Glutamatergic neuron (in vitro differentiated cells): ENCODE measurements at places on chromosomes 3 and 15.

DNA sequence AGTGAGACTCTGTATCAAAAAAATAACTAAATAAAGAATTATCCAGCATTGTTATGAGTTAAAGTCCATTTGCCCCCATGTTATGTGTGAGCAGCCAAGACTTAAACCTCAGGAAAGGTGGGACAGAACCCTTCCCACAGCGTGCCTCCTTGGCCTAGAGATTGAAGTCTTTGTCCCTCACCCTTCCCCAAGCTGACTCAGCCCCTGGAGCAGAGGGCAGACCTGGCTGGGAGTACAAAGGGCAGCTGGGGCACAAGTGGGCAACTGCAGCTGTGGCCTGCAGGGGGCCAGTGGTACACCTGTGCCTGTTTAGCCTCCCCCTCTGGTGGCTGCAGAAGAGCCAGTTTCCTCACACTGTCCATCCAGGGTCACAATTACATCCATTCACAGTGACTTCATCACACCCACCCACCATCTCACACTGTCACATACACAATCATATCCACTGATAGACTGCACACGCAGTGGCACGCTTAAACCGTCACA, 940 bp upstream of the ACY1 start:
- no peak for DNase-seq

- DNase-seq, result no peak
Measured at GRCh38 chr3:150255826-150256225, 152.3 kb upstream of the TSC22D2 start.

- DNase-seq, result no peak
Measured at GRCh38 chr3:82586414-82586813, 825.0 kb upstream of the GBE1 start.

- DNase-seq, result no peak
Measured at GRCh38 chr3:195066441-195066841, 204.5 kb downstream of the XXYLT1 start.

DNA sequence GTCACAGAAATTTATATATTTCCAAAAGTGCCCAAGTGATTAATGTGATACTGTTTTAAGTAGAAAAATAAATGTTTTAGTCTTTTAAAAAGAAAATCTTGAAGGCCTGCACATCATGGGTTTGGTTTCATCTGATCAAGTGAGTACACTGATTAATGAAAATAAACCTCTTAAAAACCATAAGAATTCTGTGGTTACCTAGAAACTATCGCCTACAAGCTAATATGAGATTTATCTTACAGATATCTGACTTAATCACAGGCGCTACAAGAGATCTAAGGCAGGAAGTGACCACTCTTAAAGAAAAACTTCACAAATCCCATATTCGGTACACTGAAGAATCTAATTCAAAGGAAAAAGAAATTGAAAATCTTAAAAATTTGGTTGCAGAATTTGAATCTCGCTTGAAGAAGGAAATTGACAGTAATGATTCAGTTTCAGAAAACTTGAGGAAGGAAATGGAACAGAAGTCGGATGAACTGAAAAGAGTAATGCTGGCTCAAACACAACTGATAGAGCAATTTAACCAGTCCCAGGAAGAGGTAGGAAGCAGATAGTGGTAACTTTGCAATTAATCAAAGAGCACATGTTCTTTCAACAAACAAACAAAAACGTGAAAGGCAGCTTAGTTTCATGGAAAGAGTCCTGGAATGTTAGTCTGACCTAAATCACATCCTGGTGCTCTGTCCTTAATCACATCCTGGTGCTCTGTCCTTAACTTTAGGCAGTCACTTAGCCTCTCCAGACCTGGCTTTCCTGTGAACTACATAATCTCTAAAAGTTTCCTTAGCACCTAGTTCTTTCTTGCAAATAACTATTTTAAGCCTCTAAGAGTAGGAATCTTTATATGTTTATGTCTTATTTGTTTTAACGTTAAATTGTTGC, 131.8 kb downstream of the CCNL1 start:
- DNase-seq, result no peak

GRCh38 chr3:30449290-30449632, 157.1 kb upstream of the TGFBR2 start:
- no peak for DNase-seq

GRCh38 chr15:36940636-36941260, 159.6 kb downstream of the MEIS2 start:
- no peak for DNase-seq

DNA sequence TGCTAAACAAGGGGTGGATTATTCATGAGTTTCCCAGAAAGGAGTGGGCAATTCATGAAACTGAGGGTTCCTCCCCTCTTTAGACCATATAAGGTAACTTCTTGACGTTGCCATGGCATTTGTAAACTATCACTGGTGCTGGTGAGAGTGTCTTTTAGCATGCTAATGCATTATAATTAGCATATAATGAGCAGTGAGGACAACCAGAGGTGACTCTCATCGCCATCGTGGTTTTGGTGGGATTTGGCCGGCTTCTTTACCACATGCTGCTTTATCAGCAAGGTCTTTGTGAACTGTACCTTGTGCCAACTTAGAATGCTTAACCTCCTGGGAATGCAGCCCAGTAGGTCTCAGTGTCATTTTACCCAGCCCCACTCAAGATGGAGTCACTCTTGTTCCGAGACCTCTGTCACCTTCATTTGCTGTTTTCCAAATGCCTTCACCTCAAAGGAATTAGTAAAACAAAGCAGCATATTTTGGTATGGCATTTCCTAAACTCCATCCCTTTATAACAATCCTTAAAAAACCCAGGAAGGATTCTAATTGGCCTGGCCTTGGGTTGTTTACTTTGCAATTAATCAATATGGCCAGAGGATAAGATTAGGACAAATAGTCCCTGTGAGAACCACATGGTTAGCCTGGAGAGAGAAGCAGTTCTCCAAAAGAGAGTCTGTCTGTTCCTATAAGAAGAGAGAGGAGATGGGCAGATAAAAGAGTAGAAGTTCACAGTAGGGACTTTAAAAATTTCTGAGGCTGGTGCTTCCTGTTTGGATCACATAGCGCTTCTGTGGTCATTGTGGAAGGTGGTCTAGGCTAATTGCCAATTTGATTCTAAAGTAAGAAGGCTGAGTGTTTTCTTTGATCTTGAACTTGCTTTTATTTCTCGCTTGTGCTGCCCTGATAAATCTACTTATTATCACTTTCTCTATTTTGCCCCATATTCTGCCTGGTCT, 155.2 kb upstream of the EOMES start:
- no peak for DNase-seq

DNA sequence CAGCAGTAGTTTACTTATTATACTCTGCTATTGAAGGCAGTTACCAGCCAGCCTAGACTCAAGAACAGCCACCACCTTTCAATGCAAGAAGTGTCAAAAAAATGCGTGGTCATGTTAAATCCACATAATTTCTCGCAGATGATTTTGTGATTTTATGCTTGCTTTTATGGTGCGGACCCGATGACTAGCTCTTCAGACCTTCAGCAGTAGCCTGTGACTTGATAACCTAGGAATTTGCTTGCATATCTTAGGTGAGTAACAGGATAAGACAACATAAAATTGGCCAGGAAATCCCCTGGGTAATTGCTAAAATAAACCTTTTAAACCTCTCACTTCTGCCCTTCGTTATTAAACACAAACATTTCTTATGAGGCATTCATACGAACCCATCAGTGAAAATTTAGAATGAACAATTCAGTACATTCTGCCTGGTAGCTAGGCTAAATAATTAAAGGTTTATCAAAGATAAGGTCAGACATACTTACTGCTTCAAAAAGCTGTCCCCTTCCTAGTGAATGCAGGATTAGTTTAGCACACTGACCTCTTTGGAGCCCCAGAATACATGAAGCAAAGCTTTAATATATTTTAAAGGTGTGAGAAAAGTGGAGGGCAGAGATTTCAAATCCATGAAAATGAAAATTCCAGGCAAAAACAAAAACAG, 798.8 kb downstream of the OTOL1 start:
- DNase-seq, result no peak

GRCh38 chr3:175410251-175410650, 551.1 kb downstream of the NAALADL2 start:
- DNase-seq, result no peak

DNA sequence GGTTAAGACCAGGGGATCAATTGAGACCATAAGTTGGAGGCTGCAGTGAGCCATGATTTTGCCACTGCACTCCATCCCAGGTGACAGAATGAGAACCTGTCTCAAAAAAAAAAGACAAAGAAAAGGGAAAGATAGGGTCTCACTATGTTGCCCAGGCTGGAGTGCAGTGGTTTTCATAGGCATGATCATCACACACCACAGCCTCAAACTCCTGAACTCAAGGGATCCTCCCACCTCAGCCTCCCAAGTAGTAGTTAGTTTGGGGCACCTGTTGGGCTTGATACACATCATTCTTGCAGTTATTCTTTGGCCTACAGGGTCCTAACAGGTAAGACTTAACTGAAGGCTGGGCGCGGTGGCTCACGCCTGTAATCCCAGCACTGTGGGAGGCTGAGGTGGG, 42.1 kb downstream of the UBXN7 start:
- DNase-seq, result no peak
